ENCODE measurements at places on chromosomes 12 and 14.

DNA sequence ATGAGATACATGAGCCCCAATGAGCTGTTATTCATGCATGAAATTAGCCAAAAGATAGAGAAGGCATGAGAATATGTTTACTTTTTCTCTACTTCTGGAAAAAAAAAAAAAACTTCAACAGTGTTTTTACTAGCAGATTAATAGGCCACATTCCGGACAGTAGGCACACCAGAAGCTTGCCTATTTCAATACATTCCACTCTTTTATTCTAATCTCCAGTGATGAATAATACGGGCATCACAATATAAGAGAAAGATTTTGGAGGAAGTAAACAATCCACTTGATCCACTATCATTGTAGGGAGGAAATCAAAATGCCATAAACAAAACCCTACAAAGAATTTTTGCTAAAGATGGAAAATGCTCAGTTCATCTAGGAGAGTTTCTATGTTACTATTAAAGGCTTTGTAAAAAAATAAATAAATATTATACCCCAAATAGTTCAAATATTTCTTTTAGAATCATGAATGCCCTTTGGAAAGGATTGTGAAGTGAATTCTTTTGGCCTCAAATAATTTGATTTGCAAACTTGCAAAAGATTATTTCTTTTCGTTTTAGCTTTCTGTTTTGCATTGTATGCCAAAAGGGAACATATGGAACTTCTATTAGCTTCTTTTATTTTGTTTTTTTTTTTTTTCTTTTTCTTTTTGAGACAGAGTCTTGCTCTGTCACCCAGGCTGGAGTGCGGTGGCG lies 232.6 kb downstream of the EPS8 start:
- DNase-seq, result no peak

DNA sequence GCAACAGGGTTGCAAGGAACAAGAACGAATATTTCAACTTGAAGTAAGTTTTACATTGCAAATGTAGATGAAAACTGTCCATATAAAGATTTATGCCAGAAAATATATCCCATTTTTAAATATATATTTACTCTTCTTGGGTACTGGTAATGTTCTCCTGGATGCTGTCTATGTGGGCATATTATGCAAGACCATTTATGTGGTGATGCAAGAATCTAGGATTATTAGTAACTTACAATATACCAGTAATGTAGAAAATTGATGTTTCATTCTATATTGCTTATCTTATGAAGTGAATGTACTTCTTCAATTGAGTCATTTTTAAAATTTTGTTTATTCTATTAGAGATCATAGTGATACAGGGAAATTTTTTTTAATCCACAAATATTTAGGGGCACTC lies 25.1 kb downstream of the FGFR1OP2 start:
- no peak for DNase-seq

DNA sequence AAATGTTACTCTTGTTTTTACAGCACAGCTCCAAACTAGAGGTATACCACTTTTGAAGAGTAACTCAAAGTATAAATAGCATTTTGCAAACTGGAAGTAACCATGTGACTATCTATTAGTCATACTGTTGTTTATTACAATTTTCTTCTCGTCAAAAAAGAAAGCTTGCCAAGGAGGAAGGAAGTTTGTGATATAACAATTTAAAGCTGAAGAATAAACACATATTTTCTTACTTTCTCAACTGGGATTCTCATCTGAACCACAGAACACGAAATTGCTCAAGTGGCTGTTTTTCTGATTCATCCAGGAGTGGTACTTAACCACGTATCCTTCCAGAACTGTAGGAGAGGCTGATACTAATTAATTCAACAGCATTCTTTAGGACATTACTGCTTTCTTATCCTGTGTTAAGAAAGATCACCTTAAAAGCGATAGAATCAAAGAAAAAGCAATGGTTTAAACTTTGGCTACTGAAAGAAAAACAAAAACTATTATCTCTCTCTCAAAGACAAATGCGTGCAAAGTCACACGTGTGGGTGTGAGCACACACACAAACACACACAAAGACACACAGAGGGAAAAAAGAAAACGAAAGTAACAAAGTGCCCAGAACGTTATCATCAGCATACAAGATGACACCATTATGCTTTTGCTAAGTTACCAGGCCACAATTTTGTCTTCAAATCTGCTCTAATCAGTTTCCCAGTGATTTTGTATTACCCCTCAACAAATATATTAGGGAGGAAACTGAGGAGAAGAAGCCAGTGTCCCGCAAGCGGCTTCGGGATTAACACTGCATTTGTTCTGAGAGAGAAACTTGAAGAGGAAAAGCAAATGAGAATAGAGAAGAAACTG lies at the start of gene CLEC2B:
Gene CLEC2B, minus strand, starts transcription at position 48 of the 855 bp plus-strand sequence.
- no peak for DNase-seq

GRCh38 chr14:32572867-32573150 lies 243.7 kb downstream of the AKAP6 start:
- DNase-seq, result no peak

GRCh38 chr12:21823581-21823980 lies 49.1 kb upstream of the KCNJ8 start:
- DNase-seq, result no peak

- DNase-seq, result no peak
These were observed 28.8 kb downstream of the GDF11 start for GRCh38 chr12:55771736-55772135.

- no peak for DNase-seq
These were observed 374.8 kb downstream of the TMEM121 start for GRCh38 chr14:105901226-105901625.

DNA sequence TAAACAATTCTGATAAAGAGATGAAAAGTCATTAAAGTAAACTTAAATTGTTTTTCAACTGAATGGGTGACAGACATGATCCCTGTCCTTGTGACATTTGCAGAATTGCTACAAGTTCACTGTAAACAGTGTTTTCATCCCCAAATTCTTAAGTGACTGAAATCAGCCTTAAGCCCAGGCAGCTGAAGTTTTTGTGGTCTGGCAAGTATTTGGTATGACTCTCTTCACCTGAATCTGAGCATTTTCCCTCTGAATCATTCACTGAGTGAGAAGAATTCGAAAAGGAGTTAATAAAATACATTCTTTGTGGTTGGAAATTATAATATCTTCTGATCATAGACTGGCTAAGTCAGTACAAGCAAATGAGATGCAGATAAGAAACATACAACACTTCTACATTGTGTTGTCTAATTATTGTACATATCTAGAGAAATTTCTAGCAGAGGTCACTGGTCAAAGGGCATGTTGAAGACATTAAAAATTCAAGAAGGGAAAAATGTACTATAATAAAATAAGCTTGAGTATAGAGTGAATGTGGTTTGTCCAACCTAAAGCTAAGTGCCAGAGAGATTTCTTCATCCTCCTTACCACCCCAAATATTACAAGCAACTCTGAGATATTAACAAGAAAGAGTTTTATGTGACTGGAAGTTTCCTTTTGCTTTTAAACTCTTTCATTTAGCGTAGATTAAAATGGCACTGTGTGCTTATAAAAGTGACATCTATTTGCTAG lies 177.8 kb upstream of the DIO2 start:
- DNase-seq, result no peak

DNA sequence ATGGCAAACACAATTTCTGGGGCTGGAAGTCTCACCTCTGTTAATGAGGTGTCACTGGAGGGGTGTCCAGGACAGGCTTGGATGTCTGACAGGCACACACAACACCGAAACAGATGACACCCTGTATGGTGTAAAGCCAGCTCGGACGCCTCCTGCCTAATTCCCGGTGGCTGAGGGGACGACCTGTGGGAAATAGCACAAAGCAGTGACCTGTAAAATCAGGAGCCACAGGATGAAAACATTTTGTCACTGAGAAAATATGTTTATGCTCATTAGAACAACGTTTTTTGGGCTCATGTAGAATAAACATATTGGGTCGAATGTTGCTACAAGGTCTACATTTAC lies 285.0 kb upstream of the RTL1 start:
- DNase-seq, result no peak

DNA sequence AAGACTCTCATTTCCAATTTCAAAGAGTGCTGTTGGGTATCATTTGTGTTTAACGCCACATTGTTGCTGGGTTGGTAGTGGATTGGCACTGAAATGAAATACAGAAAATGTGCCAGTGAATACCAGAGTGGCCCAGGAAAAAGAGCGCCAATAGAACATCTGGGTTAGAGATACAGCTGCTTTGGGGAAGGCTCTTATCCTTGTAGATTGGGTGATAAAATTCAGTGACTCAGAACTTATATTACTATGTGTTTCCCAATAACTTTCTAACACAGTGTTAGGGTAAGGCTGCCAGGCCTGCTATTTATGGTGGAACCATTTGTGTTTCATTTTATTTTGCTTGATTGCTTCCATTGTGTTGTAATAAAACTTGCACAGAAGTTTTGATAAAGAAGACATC lies 168.2 kb upstream of the SSTR1 start:
- no peak for DNase-seq

- no peak for DNase-seq
These were observed 183.3 kb downstream of the RBM19 start for GRCh38 chr12:113782873-113783272.

DNA sequence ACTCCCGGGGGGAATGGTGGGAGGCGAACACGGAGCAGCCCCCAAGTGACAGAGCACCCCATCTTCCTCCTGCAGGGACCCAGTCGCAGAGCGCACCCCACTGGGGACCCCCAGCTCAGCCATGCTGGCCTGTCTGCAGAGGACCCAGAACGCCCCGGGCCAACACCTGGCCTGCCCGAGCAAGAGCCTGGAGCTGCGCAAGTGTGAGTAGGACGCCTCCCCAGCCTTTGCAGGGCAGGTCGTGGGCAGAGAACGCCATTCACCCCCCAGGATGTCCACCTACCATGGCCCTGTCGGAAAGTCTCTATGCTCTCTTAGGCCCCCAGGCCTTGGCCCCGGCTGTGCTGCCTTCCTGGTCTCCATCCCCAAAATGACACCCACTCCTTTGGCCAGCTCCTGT lies 30.4 kb downstream of the FAM222A start:
- DNase-seq, result no peak

DNA sequence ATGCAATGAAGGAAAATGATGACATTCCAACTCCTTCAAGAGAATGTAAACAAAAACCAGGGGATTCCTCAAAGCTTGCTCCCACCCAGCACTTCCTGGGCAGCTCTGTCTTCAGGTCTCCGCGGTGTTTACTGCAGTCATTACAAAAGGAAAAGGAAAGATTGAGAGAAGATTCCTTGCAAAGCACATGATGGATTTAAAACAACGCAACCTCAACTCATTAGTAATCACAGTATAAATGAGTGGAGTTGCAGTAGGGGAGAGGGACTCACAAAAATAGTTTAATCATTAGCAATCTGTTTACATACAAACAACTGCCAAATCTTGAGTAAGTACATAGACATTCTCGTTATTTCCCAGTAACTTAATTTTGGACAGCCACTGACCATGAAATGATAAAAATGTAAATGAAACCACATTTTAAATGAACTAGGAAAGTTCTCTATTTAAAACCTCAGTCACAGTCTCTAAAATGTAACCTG lies 49.7 kb upstream of the OVCH1 start:
- no peak for DNase-seq

DNA sequence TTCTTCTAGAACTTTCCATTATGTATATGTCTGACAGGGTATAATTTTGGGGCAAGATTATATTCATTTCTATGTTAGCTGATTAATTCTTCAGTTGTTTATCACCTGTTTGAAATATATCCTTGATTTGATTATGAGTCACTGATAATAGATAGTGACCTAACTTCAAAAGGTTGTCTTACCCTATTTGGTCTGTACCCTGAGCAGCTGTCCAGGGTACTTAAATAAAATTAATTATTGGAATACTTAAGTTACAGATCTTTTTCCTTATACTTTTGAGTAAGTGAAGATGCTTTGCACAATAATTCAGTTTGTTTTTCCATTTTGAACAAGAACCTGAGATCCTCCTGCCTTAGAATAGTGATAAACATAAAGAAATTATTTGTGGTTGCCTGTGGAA lies 13.2 kb upstream of the NPAS3 start:
- DNase-seq, result no peak

GRCh38 chr12:114656906-114657596 lies 26.9 kb downstream of the TBX3 start:
- DNase-seq, result no peak

DNA sequence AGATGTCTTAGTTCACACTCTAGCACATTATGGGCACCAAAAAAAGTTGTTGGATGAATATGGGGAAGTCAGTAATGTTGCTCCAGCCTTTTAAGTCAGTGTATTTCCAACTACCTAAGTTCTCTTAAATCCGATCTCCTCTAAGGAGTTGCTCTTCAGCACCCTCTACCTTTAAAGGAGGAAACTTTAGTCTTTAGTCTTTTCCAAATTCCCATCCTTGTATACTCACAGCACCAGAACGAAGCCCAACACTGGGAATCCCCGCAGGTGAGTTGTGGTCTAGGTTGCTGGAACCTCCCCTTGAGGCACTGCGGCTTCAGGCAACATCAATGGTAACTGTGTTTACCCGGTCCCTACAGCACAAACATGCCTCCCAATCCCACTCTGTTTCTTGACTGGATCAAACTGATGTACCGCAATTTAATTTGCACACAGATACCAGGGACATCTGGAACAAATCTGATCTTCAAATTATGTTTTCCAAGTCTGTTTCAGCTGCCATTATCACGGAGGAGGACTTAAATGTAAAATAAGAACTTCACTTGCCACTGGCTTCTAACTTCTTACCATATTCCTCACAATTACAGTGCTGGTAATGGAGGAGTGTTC lies 179.0 kb downstream of the FOXN3 start:
- DNase-seq, result no peak

DNA sequence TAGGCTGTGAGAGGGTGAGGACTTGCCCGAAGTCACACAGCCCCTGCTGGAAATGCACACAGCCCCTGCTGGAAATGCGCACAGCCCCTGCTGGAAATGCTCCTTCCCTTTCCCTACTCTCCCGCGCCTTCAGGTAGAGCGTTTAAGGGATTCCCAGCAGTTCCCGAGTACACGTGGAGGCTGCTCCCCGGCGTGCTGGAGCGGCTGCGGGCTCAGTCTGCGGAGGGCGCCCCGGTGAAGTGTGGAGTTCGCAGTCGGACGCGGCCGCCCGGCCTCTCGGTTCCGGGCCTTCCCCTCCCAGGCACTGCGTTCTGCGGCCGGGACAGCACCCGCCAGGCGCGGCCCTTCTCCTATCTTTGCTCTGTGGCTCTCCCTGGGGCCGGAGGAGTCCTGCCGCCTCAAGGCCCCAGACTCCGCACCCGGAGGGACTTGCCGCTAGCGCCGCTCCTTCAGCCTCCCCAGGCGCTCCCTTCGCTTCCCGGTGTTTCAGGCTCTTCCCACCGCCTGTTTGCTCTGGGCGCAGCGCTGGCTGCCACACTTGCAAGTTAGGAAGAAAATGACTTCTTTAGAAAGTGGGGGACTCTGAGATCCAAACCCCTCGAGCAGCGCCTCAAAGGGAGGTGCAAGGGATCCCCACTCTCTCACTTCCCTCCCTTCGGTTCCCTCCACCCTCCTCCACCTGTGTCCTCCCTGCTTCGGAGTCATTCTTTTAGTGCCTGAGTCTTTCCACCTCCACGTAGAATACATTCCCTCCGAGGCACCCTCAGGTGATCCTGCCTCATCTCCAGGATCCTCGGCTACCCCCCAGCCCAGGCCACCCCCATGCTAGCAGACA lies 8.3 kb upstream of the TBX5 start:
- no peak for DNase-seq

- no peak for DNase-seq
These were observed 8.8 kb downstream of the VSX2 start for GRCh38 chr14:74248017-74248416.

- no peak for DNase-seq
These were observed 100.8 kb downstream of the PLEKHA5 start for GRCh38 chr12:19230299-19230866.

Measured in stimulated activated CD8-positive, alpha-beta memory T cell treated with anti-CD3 and anti-CD28 coated beads, Interleukin-4, amount 100 ng/mL, for 1 hour (primary cell).